ENCODE measurements at places on chromosomes 5 and 9.

DNA sequence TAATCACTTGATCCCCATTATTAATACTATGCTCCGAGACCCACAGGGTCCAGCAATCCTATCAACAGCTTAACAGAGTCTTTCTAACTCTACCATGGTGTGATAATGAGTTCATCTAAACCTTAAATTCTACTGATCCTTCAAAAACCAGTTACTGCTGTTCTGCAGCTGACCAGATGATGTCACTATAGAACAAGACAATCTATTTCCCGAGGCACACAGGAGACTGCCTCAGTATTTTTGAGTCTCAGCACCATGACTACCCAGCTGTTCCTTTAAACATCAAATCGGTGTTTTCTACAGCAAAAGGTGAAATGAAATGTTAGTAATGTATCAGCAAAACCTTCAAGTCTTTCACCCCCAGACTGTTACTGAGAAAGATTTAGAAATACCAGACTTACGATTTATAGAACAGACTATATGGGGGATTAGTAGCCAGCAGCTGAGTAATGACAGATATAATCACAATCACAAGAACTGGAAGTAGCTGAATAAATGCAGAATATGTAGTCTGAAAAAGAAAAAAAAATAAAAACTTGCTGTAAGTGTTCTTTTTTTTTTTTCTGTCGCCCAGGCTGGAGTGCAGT, 16.9 kb downstream of the DNAJC18 start:
- peak; percentile 85 for DNase-seq

DNA sequence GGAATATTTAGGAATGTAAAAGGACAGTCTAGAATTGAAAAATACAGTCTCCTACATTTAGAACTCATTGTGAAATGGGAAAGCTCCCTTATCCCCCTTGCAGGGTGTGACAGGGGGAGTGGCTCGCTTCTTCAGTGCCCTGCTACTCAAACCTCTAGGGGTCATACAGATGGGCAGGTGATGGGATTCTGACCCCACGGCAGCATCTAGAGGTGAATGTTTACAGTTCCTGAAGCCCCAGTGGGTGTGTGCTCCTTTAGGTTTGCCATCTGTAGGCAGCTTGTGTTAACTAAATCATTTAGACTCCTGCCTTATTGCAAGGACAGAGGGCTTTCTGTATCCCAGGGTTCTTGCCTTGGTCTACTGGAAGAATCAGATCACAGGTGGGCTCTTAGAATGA, 271.0 kb upstream of the MPDZ start:
- DNase-seq = no peak

- DNase-seq = no peak
Measured at GRCh38 chr5:10626473-10627013, 62.7 kb downstream of the ANKRD33B start.

- DNase-seq = no peak
Measured at GRCh38 chr5:95439801-95440493, 48.8 kb downstream of the FAM81B start.

DNA sequence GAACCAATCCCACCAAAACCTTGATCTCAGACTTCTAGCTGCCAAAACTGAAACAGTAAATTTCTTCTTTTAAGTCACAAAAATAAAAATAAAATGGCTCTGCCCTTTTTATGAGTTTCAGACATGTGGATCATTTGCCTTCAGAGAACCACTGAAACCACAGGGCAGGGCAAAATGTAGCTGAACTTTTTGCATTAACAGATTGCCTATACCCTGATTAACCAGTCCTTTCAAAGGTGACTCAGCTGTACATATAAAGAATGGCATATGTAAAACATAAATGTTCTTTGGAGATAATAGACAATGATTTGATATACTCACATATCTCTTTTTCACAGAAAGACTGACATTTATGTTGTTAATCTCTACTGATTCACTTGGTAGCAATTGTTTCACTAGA, 187.1 kb upstream of the GRIN3A start:
- DNase-seq = no peak

DNA sequence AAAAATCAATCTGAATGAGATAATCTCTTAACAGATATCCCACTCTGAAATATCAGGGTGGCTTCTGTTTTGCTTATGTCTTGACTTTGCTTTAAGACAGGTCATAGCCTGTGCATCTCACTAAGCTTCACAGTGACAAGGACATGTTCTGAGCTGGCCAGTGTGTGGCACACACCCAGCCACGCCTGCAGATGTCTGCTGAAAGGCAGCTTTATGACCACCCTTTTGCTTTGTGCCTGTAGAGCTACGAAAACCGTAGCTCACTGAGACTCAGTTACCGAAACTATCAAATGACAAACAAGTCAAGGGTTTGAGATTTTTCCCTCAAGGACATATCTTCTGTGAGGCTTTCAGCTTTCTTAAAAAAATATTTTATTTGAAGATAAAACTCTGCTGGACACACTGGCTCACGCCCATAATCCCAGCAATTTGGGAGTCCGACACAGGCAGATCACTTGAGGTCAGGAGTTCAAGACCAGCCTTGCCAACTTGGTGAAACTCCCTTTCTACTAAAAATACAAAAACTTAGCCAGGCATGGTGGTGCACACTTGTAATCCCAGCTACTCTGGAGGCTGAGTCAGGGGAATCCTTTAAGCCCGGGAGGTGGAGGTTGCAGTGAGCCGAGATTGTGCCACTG, 233.2 kb downstream of the SPATA31A1 start:
- DNase-seq = peak; percentile 60

- no peak for DNase-seq
Measured at GRCh38 chr5:34736445-34737115, 80.5 kb downstream of the RAI14 start.

GRCh38 chr9:135002336-135002735, 84.6 kb upstream of the FCN1 start:
- DNase-seq = no peak

DNA sequence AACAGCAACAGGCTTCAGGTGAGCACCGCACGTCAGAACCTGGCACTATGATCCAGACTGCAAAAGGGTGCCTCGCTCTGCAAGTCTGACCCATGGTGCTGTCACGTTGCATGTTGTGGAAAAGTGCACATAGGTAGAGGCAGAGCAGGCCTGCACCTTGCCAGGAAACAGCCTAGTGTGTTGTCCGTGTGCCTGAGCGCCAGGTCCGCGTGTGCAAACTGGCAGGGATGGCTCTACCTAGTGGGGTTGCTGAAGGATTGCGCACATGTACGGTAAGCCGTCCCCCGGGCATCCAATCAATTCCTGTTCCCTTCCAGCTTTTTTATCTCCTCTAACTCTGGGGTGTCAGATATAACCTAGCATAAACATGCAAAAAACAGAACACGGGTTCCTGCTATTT, 219.5 kb downstream of the NXNL2 start:
- no peak for DNase-seq

DNA sequence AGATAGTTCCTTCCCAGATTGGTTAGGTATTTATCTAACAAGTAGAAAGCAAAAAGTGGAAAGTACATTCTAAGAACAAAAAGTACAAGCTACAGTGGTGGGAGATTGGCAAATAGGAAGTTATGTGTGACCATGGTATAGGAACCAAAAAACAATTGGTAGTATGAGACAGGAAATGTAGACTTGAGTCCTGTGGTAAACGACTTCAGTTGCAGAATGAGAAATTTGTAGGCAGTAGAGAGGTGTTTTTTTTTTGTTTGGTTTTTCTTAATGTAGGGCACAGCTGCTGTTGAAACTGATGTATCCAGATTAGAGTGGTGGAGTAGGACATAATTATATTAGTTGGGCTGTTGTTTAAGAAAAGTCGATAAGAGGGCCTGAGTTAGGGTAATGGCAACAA, 72.0 kb downstream of the CCNH start:
- peak; percentile 25 for DNase-seq

DNA sequence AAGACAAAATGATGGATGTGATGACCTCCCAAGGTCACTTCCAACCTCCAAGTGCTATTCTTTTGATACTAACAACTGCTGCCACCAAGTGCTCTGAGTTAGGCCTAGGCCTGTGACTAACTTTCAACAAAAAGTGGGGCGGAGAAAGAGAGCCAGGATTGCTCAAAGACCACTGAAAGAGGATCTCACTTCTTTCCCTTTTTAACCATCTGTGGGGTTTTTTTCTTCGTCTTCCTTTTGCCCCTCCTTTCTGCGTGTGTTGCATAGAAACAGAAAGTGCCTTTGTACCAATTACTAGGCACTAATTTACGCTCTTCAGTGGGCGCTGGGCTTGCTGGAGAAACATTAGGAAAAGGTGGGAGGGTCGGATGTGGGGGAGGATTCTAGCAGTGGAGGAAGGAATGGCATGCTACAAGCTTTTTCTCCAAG, 8.0 kb downstream of the KLF9 start:
- DNase-seq = peak; percentile 80

- DNase-seq = no peak
Measured at GRCh38 chr9:127635201-127635735, 23.2 kb downstream of the STXBP1 start.

DNA sequence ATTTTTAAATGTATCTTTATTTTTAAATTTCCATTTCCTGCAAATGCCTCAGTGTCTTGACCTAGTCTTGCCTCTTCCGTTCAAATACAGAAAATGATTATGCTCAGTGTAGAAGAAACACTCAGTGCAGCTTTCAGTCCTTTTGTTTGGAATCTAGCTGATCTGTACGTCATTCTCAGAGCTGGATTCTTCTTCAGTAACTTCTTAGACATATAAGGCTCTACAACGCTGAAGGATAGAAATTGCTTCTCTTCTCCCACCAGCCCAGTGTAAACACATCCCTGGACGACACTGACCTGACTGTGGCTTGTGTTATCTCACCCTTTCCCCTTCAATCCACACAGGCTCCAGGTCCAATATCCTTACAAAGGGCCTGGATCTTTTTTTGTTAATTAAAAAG, 3.2 kb upstream of the ALDH1B1 start:
- no peak for DNase-seq

DNA sequence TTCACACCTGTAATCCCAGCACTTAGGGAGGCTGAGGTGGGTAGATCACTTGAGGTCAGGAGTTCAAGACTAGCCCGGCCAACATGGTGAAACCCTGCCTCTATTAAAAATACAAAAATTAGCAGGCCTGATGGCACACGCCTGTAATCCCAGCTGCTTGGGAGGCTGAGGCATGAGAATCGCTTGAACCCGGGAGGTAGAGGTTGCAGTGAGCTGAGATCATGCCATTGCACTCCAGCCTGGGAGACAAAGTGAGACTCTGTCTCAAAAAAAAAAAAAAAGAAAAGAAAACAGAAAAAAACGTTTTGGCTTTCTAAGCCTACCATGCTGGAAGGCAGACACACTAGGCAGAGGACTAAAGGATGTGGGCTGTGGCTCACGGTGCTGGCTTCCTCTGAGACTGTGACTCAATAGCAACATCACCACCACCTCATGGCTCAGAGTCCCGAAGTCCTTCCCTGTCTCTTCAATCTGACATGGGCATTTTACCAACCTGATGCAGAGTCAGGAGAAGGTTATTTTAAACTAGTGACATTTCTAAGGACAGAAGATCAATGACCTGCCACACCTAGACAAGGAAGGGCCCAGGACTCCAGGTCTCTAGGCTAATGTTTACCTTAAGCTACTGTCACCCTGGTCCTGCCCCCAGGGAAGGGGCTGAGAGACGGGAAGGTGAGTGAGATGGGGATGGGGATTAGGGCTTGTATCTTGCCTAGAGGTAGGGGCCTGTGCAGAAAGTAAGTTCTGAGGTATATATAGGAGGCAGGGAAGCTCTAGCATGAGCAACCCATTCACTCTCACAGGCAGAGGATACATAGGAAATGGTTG, 3.7 kb downstream of the ECSCR start:
- no peak for DNase-seq

GRCh38 chr9:130664251-130665028, at the start of gene PRDM12:
Gene PRDM12 (plus strand): TSS chr9:130664594. CDS start chr9:130664654, 60 bp downstream.
- no peak for DNase-seq

GRCh38 chr5:130063603-130064002, 159.3 kb downstream of the CHSY3 start:
- no peak for DNase-seq

DNA sequence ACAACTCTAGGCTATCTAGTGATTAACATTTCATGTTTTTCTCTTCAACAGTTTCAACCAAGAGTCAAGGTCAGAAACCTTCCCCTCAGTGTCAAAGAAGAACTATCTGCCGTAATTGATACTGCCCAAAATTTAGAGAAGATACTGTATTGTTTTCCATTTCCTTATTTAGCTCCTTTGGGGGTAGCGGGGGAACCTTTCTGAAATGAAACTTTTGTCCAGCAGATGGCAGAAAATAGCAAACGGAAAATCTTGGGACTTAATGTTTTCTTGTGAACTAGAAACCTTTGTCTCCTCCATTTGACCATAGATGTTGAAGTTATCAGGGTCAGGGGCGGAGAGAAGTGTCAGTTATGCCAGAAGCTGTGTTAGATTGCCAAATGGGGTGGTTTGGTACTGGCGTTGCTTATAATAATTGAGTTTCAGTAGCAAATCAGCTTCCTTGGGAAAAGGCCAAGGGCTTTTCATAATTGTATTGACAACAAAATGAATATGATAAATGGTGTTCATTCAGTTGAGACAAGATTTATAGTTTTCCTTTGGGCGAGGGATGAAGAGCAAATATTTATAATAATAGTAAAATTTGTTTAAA, 101.7 kb upstream of the TLX3 start:
- DNase-seq = peak; percentile 44

- no peak for DNase-seq
Measured at GRCh38 chr9:93662952-93663572, 86.7 kb downstream of the PHF2 start.

GRCh38 chr9:116450378-116451139, 236.5 kb upstream of the TRIM32 start:
- no peak for DNase-seq

DNA sequence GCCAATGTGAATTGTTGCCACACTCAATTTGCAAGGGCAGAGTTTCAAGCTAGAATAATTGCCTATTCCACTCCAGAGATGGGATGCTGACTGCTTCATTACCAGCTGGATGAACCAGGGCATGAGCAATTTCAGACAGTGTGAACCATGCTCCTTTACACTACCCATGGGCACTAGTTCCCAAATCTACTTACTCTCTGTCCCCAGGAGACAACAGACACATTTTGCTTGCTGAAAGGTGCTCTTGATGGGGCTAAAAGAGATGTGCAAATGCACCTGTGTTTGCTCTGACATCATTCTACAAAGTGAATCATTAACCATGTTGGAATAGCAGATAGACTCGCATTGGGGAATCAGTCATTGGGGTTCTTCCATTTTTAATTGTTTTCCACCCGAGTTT, 522.3 kb upstream of the NUDT12 start:
- no peak for DNase-seq

- DNase-seq = peak; percentile 86
Measured at GRCh38 chr5:147092044-147092443, 142.8 kb upstream of the STK32A start.

GRCh38 chr9:24351973-24352372, 193.7 kb downstream of the IZUMO3 start:
- no peak for DNase-seq

- DNase-seq = no peak
Measured at GRCh38 chr5:38329132-38329715, 70.9 kb downstream of the EGFLAM start.

Data from pons (tissue), 1 donor.